Natural killer cell treated with Interleukin-12 subunit alpha and Interleukin-12 subunit beta and Interleukin-15 and Interleukin-18, amount 100 ng/mL, for 72 hours (primary cell): ENCODE measurements at places on chromosomes 1 and 21. TPM values are rescaled to one million over a fixed set of nuclear protein-coding genes. Genes with fewer than 3 reads are reported as not detected.
A peak's percentile ranks its signal among the peaks of the same experiment; 100 is the strongest.

Gene ATP8B2
- total RNA-seq = 60.6 TPM

GRCh38 chr1:32334864-32335534 is 1.0 kb downstream of the MARCKSL1 start:
- H3K27ac ChIP-seq = no peak overlapping the region
- DNase-seq = no peak
- H3K36me3 ChIP-seq = peaks cover 19% of the 10 kb centered on the region
- peak overlapping the region; percentile 82 for H3K4me3 ChIP-seq
- H3K4me1 ChIP-seq = peaks cover 36% of the 10 kb centered on the region

DNA sequence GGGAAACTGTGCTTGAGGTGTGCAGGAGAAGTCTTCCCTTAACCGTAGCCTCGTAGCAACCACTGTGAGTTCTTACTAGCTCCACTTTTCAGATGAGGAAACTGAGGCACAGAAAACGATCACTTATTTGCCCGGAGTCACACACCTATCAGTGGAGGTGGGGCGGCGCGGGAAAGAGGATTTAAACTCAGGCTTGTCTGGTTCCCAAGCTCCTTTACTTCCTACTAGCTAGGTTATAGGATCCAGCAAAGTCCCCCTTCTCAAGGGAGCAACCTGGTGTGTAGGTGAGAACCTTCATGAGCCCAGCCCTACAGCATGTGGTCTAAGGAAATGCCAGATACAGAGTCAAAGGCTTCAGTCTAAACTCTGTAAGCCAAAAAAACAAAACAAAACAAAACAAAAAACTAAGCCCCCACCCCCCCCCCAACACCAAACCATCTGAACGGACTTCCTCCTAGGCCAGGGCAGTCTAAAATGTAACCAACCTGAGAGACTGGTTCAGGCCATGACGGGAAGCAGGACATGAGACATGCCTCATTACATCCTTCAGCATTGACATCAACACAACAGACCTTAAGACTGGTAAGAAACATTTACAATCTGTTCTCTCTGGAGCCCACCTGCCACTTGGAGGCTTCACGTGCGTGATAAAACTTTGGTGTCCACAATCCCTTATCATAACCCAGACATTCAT is 709 bp upstream of the FBXO42 start:
- peaks cover 24% of the 10 kb centered on the region for H3K4me1 ChIP-seq
- no peaks in the 10 kb centered on the region for H3K27me3 ChIP-seq
- no peak for DNase-seq
- H3K4me3 ChIP-seq = peak overlapping the region; percentile 91

DNA sequence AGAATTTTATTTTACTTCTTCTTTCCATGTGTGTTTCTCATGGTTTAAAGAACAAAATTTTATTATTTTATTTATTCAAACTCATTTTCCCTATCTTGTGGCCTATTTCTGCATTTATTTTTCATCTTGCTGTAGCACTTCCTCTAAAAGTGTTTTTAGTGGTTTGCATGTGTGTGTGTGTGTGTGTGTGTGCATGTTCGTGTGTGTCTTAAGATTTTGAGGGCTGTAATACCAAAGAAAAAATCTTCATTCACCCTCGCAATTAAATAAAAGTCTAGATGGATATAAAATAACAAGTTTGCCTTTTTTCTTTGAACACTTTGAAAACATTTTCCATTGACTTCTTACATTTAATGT is 24.6 kb upstream of the FCRL3 start:
- no peak for DNase-seq
- peaks cover 23% of the 10 kb centered on the region for H3K36me3 ChIP-seq
- peak overlapping the region; percentile 30 for H3K4me3 ChIP-seq
- H3K27me3 ChIP-seq = no peaks in the 10 kb centered on the region

DNA sequence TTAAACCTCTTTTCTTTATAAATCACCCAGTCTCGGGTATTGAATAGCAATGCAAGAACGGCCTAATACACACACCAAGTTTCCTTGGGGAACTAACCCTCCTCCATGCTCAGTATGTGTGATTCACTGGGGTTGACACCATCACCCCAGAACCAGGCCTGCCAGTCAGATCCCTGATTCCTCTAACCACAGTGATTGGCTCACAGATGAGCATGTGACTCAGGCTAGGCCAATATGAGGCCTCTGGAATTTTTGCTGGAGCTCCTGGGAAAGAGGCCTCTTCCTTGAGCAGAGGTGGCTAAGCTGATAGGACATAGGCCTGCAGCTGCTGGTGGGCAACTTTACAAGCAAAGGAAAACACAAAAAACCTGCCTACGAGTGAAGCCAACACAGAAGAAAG is 74.7 kb upstream of the ZBTB40 start:
- no peaks in the 10 kb centered on the region for H3K4me1 ChIP-seq
- peaks cover 11% of the 10 kb centered on the region for H3K27me3 ChIP-seq
- no peak overlapping the region for H3K27ac ChIP-seq
- no peak overlapping the region for H3K4me3 ChIP-seq
